ENCODE measurements at places on chromosomes 6 and 20.

- H3K4me3 ChIP-seq: peak overlapping the region; percentile 81
- peaks cover 22% of the 10 kb centered on the region for H3K4me1 ChIP-seq
- no peaks in the 10 kb centered on the region for H3K36me3 ChIP-seq
- H3K27ac ChIP-seq: peak overlapping the region; percentile 74
These were observed 10.0 kb upstream of the POU5F1 start for GRCh38 chr6:31180500-31180899.

DNA sequence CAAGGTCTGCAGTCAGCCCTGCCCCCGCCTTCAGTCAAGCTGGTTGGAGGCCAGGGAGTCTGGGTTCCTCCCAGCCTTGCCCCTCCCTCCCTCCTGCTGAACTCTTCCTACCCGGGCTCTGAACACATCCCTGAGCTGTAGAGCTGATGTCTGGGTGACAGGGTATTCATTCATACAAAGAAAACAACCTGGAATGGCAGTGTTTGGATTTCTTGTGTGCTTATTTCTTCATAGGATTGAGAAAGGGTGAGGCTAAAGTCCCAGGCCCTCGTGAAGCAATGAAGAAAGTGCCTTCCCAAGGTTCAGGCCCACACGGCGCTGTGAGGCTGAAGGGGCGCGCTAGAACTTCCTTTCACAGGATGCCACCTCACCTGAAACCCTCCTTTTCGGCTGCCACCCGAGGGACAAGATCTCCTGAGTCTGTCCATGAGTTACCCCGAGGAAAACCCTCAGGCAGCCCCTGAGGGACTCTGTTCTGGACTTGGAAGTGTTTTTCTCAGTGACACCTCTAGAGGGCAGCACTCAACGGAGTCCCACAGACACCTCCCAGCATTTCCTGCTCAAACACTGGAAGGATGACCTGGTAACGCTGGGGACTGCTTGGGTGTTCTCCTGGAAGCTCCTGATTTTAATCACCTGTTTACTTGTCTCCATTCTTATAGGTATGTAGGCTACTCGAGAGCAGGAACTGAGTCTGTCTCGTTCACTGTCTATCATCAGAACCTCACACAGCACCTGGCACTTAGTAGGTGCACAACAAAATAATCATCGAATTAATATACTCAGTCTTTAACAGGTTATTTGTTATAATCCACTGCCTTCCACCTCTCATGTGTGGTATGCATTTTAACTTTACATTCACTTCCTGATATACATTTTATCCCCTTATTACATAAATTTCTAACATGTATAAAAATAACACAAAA is 11.8 kb upstream of the GSTA1 start:
- peaks cover 4% of the 10 kb centered on the region for H3K27me3 ChIP-seq
- H3K4me3 ChIP-seq: no peak overlapping the region
- DNase-seq: peak; percentile 62

DNA sequence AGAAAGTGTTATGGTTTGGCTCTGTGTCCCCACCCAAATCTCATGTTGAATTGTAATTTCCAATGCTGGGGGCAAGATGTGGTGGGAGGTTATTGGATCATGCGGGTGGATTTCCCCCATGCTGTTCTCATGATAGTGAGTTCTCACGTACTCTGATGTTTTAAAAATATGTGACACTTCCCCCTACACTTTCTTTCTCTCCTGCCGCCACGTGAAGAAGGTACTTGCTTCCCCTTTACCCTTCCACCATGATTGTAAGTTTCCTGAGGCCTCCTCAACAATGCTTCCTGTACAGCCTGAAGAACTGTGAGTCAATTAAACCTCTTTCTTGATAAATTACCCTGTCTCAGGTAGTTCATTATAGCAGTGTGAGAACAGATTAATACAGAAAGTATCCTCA is 150.8 kb downstream of the TMEM200A start:
- peaks cover 57% of the 10 kb centered on the region for H3K4me1 ChIP-seq
- peaks cover 4% of the 10 kb centered on the region for H3K36me3 ChIP-seq
- no peak for DNase-seq
- no peaks in the 10 kb centered on the region for H3K27me3 ChIP-seq

DNA sequence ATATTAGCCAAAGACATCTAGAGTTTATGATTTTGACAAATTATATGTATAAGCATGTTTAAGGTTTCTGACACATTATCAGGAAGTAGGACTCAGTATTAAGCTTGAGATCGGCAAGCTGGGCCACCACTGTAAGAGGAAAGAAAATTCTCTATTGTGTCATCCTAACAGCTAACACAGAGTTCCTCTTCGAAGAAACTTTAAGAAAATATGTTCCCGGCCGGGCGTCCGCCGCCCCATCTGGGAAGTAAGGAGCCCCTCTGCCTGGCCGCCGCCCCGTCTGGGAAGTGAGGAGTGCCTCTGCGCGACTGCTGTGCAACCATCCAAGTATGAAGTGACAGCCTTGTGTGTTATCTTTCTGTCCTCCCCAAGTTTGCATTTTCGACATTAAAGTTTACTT is 23.0 kb downstream of the USP49 start:
- H3K27me3 ChIP-seq: no peaks in the 10 kb centered on the region
- no peaks in the 10 kb centered on the region for H3K4me1 ChIP-seq
- H3K36me3 ChIP-seq: no peaks in the 10 kb centered on the region
- no peak overlapping the region for H3K4me3 ChIP-seq
- DNase-seq: no peak

DNA sequence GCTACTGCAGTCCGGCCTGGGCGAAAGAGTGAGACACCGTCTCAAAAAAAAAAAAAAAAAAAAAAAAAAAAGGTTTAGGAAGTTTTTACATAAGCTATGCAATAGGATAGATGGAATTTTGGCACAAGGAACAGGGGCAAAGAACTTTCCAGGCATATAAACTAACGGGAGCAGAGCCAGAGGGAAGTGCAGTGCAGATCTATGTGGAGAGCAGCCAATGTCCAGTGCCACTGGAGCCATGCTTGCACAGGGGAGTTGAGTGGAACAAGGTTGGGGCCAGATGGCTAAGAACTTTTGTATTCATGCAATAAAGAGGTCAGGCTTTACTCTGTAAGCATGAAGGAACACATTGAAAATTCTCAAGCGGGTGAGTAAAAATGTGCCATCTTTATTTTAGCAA is 10.8 kb downstream of the SLC17A2 start:
- H3K27ac ChIP-seq: no peak overlapping the region
- no peak for DNase-seq
- H3K4me1 ChIP-seq: peaks cover 44% of the 10 kb centered on the region
- peaks cover 1% of the 10 kb centered on the region for H3K27me3 ChIP-seq

- no peak overlapping the region for H3K27ac ChIP-seq
- no peaks in the 10 kb centered on the region for H3K4me1 ChIP-seq
- no peaks in the 10 kb centered on the region for H3K36me3 ChIP-seq
- peaks cover 1% of the 10 kb centered on the region for H3K27me3 ChIP-seq
- no peak overlapping the region for H3K4me3 ChIP-seq
These were observed 296.3 kb downstream of the OGFRL1 start for GRCh38 chr6:71584712-71585436.

DNA sequence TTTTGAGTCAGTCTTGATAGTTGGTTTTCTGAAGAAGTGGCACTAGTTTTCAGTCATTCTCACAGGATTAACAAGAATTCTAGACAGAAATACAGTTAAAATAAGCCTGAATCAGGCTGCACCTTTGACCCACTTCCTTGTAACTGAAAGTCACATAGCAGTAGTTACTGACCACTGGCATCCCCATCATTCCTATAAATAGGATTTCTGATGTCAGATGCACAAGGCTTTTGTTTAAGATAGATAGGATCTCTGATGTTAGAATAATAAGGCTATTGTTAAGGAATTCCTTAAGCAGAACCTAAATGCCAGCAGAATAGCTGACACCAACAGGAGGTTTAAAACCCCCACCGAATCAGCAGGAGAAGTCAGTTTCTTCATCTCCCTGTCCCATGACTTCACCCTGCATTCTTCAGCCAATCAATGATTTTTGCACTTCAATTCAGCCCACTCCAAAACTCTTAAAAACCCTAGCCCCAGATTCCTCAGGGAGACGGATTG is 30.6 kb upstream of the ZBTB24 start:
- H3K36me3 ChIP-seq: no peaks in the 10 kb centered on the region
- DNase-seq: no peak
- H3K4me3 ChIP-seq: no peak overlapping the region
- H3K27me3 ChIP-seq: no peaks in the 10 kb centered on the region

DNA sequence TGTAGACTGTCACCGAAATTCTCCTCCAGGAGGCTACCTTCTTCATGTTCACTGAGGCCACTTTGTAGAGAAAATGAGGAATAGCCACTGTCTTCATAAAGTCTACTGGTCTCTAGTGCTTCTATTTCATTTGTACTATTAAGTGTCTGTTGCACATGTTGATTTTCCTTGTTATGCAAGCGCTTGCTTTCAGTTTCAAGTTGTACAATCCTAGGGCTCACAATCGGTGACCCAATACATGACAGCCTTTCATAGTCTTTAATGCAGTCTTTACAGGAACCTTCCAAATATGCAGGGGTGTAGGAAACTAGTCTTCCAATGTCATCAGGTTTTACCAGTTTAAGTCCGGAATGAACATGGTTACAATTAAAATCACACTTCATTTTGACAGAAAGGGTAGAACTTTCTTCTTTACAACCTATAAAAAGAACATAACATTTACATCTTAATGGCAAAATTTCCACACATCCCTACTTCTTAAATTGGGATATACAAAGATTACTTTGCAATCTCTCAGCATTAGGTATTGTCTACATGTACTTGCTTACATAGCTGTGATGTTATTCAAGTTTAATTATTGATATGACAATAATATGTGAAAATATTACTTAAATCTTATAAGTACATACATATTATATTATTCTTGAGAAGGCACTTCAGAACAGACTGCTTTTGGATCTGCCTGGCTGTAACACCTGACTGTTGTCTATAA is 7.5 kb downstream of the FBXO5 start:
- H3K36me3 ChIP-seq: peaks cover 81% of the 10 kb centered on the region
- peaks cover 39% of the 10 kb centered on the region for H3K4me1 ChIP-seq
- no peak for DNase-seq
- H3K4me3 ChIP-seq: no peak overlapping the region
- no peaks in the 10 kb centered on the region for H3K27me3 ChIP-seq

DNA sequence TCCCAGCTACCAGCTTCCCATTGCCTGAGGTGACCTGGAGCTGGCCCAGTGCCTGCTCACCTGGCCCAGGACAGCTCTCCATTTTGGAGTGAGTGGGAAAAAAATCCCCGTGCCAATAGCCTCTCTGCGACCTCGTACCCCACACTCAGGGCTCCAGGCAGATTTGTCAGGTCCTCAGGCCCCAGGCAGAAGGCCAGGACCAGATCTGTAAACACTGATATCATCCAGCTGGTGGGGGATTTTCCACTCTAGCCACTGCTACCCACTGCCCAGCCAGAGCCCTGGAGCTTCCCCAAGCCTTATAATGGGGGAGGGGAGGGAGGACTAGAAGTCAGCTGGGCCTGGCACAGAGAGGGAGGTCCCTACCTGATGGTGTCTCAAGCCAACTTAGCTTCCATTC is 1.3 kb upstream of the PGC start:
- no peak overlapping the region for H3K27ac ChIP-seq
- DNase-seq: no peak
- H3K36me3 ChIP-seq: no peaks in the 10 kb centered on the region
- no peaks in the 10 kb centered on the region for H3K4me1 ChIP-seq
- no peaks in the 10 kb centered on the region for H3K27me3 ChIP-seq

- peaks cover 49% of the 10 kb centered on the region for H3K4me1 ChIP-seq
- no peak overlapping the region for H3K4me3 ChIP-seq
- H3K27me3 ChIP-seq: peaks cover 2% of the 10 kb centered on the region
- peak; percentile 49 for DNase-seq
- peaks cover 18% of the 10 kb centered on the region for H3K36me3 ChIP-seq
- peak overlapping the region; percentile 65 for H3K27ac ChIP-seq
These were observed 590 bp downstream of the C20orf204 start for GRCh38 chr20:64036346-64037198.

DNA sequence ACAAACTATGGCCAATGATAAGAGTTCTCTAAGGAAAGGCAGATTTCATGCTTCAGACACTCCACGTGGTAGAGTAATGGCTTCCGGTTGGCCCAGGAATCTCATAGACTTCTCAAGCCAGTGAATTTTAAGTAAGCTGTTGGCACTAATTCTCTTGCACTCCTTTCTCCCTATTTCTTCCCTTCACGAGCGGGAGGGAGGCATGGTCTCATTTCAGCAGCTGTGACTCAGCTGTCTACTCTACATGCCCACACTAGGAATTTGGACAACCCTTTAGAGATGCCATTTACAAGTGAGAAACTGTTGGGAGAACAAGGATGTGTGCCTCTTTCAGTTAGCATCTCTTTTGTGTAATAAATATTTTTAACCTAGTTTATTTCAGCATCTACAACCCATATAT is 107.7 kb downstream of the PTPRK start:
- H3K36me3 ChIP-seq: no peaks in the 10 kb centered on the region
- H3K27me3 ChIP-seq: no peaks in the 10 kb centered on the region
- H3K4me3 ChIP-seq: no peak overlapping the region
- no peak for DNase-seq

DNA sequence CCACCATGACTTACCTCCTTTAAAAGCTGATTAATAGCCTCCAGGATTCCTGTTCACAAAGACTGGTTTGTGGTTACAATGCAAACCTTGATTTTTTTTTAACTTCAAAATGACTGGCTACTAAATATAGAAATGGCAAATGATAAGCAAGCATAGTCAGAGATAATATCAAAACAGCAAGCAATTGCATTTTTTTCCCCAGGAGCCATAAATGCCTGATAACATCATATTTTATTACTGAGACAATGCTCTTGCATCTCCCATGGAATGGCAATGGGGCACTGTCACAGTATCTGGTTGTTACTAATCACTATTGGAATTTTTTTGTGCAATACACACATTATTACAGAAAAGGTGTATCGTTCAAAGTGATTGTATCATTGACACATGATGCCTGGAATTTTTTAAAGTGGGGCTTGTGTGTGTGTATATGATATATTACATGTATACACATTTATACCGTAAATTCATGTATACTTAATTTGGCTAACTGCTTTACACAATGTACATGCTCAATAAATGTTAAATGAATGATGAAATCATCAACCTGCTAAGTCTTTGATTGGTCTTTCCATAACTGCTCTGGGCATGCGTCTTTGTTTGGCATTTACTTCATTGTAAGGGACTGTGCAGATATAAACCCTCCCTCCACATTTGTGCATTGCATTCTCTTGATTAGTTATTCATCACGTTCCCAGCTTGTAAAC is 980 bp upstream of the SALL4 start:
- H3K27ac ChIP-seq: no peak overlapping the region
- no peak for DNase-seq
- H3K27me3 ChIP-seq: peaks cover 49% of the 10 kb centered on the region
- H3K4me1 ChIP-seq: peaks cover 8% of the 10 kb centered on the region

GRCh38 chr20:61723529-61724257 is 342.0 kb downstream of the TAF4 start:
- no peak overlapping the region for H3K27ac ChIP-seq
- H3K4me1 ChIP-seq: peaks cover 12% of the 10 kb centered on the region
- no peak overlapping the region for H3K4me3 ChIP-seq
- H3K36me3 ChIP-seq: no peaks in the 10 kb centered on the region
- H3K27me3 ChIP-seq: no peaks in the 10 kb centered on the region

GRCh38 chr20:36313476-36313875 is 7.3 kb downstream of the DLGAP4 start:
- H3K27ac ChIP-seq: no peak overlapping the region
- H3K27me3 ChIP-seq: peaks cover 31% of the 10 kb centered on the region
- H3K4me1 ChIP-seq: no peaks in the 10 kb centered on the region
- no peaks in the 10 kb centered on the region for H3K36me3 ChIP-seq

All from activated CD4-positive, alpha-beta T cell treated with anti-CD3 and anti-CD28 coated beads for 36 hours (primary cell).